Activated CD4-positive, alpha-beta T cell treated with anti-CD3 and anti-CD28 coated beads, Interleukin-2, amount 50 U/mL, for 24 hours (primary cell): ENCODE measurements at places on chromosomes 5 and 9.

- DNase-seq, result no peak
Measured at GRCh38 chr5:150278916-150279315, 10.7 kb downstream of the CAMK2A start.

GRCh38 chr5:161740433-161740832 is 54.9 kb downstream of the GABRA6 start:
- DNase-seq, result no peak

GRCh38 chr5:123549256-123549904 is 37.4 kb downstream of the CSNK1G3 start:
- no peak for DNase-seq

GRCh38 chr9:21322911-21323461 is 12.2 kb downstream of the KLHL9 start:
- DNase-seq, result no peak

- no peak for DNase-seq
Measured at GRCh38 chr9:12773562-12773961, 1.3 kb upstream of the LURAP1L start.

- DNase-seq, result no peak
Measured at GRCh38 chr9:28547527-28547926, 974.2 kb upstream of the C9orf72 start.

- DNase-seq, result no peak
Measured at GRCh38 chr5:56688402-56688801, 126.9 kb upstream of the MAP3K1 start.

- DNase-seq, result no peak
Measured at GRCh38 chr9:16450578-16450977, 419.9 kb downstream of the BNC2 start.
